ENCODE measurements at places on chromosomes 1 and 21.
A peak's percentile ranks its signal among the peaks of the same experiment; 100 is the strongest.

GRCh38 chr1:85065550-85065949 lies 17.2 kb upstream of the MCOLN3 start:
- DNase-seq: peak; percentile 47

DNA sequence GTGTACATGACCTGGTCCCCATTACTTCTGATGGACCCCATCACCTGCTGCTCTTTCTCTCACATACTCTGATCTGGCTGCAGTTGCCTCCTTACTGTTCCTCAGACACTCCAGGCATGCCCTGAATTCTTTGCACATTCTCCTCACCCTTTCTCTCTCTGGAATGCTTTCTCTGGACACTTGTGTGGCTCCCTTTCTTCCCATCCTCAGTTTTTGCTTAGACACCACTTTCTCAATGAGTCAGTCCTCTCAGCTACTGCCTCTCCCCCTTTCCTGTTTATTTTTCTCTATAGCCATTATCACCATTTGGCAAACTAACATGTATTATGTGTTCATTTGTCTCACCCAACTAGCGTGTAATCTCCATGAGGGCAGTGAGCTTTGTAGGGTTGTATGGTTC lies 28.1 kb downstream of the PLXNA2 start:
- DNase-seq: no peak

DNA sequence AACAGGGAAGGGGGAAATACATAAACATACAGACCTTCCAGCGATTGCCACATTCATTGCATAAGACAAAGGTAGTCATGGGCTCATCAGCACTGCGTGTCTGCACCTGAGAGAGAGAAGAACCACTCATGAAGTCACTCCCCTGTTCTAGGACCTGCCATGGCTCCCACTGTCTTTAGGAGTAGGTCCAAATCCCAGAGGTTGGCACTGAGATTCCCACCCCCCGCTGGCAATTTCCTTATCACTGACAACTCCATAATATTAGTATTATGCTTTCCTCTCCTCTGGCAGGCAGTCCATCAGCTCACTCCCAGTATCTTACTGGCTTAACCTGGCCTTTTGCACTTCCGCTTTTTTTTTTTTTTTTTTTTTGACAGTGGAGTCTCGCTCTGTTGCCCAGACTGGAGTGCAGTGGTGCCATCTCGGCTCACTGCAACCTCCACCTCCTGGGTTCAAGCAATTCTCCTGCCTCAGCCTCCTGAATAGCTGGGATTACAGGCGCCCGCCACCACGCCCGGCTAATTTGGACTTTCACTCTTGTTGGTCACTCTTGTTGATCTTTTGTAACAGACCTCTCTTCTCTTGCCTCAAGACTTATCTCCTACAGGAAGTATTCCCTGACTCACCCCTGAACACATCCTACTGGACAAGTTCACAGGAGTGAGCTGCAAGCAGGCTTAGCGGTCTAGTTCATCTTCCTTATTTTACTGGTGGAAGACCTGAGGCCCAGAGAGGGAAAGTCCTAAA lies 14.8 kb upstream of the ZNF436 start:
- DNase-seq: no peak

- no peak for DNase-seq
Observed at GRCh38 chr1:231660198-231660597, 33.6 kb downstream of the DISC1 start.

- DNase-seq: no peak
Observed at GRCh38 chr1:195218428-195219212, 1389.6 kb downstream of the KCNT2 start.

DNA sequence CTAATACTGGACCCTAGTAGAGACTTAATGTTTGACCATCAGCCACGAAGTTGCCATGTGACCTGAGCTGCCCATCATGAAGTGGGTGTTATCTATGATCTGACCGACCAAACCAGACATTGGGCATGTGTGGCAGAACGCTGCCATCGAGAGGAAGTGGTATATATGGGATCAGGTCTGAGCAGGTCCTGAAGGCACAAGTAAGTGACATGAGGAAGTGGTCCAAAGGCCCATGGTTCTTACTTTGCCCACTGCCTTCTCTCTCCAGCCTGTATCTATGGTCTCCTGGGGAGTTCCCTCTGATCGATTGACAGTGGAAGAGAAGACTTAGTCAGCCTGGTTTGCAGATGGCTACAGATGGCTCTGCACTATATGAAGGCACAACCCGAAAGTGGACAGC lies 7.9 kb downstream of the SPSB1 start:
- DNase-seq: no peak

- DNase-seq: no peak
Observed at GRCh38 chr1:38558500-38559445, 300.8 kb downstream of the RRAGC start.

DNA sequence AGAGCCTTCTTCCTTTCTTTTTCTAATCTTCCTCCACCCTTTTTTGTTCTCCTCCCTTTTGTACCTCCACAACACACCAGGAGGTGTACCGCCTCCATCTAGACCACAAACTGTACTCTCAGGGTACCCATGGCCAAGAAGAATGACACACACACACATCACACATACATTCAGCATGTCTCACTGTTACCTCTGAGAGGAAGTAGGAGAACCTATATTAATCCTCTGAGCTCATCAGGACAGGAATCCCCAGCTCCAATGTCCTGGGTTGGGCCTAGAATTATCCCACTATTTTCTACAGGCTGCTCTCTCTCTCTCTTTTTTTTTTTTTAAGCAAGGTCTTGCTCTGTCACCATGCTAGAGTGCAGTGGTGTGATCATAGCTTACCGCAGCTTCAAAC lies 36.7 kb downstream of the ATP2B4 start:
- DNase-seq: no peak

DNA sequence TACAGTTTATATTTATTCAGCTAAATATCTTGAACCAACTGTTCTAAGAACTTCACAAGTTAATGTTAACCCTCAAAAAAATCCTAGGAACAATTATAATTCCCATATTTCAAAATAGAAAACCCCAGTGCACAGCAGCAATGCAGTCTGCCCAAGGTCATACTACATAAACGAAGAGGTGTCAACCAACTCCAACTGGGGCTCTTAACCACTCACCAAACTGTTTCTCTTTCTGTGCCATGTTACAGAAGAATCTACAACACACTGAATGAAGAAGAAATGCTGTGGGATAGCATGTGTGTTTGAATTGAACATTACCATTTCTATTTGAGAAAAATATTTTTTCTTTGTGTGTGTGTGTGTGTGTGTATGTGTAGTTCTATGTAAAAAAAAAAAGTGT lies 35.7 kb downstream of the EIF4G3 start:
- DNase-seq: no peak

DNA sequence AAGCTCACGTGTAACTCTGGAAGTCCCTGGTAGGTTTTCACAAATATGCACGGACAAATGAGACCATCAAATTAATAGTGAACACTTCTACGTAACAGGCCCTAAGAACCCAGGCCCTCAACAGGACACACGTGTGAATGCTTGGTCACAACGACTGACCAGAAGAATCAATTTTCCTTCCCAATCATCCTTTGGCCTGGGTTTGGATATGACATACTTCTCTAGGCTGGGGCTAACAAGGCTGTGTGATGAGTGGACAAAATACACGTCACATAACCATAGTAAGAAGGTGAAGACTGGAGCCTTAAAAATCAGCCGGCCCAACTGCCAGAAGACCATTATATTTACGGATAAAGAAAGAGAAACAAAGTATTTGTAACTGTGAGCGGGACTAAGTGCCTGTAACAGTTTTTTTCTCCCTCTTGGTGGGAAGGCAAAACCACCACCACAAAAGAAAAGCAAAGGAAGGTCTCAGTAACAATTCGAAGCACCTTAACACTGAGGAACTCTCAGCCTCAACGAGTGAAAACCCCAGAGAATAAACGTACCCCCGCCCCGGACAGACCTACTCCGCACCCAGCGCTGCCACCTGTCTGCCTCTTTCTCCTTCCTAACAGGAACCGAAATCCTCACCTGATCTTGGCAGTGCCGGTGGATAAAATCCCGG lies 450 bp downstream of the SDE2 start:
- DNase-seq: no peak

DNA sequence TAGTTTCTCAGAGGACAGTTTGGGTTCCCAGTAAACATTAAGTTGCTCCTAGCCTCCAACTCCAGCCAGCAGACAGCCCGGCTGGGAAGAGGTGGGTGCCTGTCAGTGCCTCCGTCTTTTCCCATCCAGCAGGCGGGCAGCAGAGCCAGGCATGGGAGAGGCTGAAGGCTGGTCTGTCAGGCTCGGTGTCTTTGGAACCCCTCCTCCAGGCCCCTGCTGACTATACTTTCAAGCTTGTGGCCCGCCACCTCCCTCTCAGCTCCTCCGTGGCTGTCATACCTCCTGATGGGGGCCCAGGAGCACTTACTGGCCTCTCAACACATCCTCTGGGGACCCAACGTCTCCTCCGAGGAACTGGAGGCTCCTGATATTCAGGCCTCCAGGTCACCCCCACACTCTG lies 140.9 kb downstream of the ACTL8 start:
- no peak for DNase-seq

DNA sequence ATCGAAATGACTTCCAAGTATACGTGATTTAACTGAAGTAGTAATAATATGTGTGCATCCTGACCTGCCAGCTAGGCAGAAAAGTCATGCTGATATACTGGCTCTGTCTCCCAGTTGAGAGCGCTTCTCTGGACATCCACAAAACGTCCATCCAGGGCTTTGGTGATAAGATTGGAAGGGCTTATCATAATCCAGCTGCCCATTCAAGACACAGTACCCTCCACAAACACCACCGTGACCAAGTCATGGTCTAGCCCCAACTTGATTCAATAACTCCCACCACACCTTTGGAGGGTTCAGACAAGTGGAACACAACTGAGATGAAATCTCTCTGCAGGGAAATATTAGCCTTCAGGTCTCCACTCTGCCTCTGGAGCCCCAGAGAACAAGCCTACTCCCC lies 76.2 kb downstream of the CD46 start:
- no peak for DNase-seq

DNA sequence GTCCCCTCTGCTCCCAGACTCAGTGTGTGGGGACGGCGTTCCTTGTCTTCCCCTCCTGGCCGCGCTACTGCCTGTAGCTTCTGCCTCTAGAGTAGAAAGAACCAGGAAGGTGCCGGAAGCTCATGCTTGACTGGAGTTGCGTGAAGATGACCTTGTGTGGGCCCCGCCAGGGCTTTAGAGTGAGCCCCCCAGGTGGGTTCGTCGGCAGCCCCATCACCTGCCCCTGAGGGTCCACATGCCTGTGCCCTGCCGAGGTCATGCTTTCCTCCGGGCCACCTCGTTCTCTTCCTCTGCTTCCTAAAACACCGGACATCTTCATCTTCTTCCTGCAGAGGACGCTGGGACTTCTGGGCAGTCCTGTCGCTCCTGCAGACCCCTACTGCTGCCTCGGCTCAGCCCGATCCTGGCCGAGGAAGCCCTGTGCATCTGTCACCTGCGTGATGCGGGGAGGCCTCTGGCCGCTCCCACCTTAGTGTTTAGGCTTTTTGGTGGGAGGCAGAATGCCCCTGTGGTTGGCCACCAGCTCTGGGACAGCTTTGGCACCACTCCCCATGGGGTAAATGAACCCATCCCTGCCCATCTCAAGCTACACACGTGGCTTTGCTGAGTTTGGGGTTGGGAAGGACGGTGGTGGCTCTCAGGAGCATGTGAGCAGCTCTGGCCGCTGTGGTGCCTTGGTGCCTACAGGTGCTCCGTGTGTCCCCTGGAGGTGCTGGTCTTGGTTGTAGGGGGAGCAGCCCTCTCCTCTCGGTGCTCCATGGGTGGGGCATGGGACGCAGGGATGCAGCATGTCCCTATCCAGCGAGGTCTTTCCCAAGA lies 12.3 kb downstream of the OBSCN start:
- no peak for DNase-seq

DNA sequence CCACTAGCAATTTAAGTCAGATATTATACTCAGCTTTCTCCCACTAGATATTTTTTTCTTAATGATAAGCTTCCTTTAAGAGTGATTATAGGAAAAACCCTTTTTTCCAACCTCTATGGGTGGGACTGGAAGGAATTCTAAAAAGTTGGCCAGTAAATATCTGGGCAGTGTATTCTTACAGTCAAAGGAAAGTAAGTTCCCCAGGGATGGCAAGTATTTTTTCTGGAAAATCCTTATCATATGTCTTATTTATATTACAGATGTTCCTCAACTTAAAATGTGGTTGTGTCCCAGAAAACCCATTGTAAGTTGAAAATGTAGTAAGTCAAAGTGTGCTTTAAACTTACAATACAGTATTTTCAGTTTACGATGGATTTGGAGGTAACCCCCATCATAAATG lies 29.2 kb downstream of the CMPK1 start:
- DNase-seq: no peak

DNA sequence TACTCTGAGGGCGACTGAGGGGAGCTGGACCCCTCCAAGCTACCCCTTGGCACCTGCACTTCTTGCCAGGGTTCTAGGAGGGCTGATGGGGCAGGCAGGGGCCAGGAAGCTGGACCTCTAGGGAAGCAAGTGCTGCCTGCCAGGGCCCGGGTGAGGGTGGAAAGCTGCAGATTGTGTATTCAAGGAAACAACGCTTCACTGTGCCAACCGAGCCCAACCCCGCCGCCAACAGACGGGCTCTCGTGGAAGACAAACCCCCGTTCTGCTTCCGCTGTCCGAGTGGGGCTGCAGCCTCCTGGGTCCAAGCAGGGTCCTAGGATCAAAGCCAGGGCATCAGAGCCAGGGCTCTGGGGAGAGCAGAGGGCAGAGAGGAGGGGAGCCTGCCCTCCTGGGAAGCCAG lies 3.2 kb downstream of the EFHD2 start:
- no peak for DNase-seq

- DNase-seq: no peak
Observed at GRCh38 chr1:177286396-177286795, 115.6 kb downstream of the BRINP2 start.

GRCh38 chr1:10776190-10776905 lies 20.1 kb downstream of the CASZ1 start:
- DNase-seq: no peak

GRCh38 chr1:12715896-12716437 lies at the start of gene AADACL3:
TSS of gene AADACL3 (plus strand) at chr1:12716110. CDS start at chr1:12716177, 67 bp downstream.
- no peak for DNase-seq

DNA sequence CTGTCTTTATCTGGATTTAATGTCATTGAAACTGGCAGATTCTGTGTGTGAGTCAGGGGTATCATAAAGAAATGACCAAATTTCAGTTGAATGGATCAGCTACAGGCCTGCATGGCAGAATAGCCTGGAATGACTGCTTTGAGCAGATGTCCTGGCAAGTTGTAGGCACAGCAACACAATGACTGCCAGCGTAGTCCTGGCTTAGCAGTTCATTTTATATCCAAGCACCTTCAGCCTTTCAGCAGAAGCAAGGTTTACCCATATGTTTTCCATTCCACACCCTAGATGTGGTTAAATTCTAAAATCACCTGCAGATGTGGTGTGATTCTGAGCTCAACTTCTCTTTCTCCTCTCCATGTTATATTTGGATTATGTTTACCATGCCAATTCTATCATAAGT lies 22.3 kb upstream of the PTGFR start:
- DNase-seq: no peak

GRCh38 chr1:205572421-205572820 lies 59.4 kb downstream of the ELK4 start:
- DNase-seq: no peak

- no peak for DNase-seq
Observed at GRCh38 chr1:54237586-54237985, 37.6 kb downstream of the MRPL37 start.

All from NCI-H1417 treated with DMSO at 0.1 percent for 48 hours (cell line).